Pericardium fibroblast (primary cell): ENCODE measurements at places on chromosomes 7 and 10. TPM values are rescaled to one million over a fixed set of nuclear protein-coding genes. Genes with fewer than 3 reads are reported as not detected.

The GPR158 gene
- 0.09 and 2.6 TPM in 2 replicates for total RNA-seq

The GSDME gene
- total RNA-seq, result 6.6 and 47.0 TPM in 2 replicates

The CCDC7 gene
- total RNA-seq, result 2.7 and 3.3 TPM in 2 replicates

The GIMAP7 gene
- total RNA-seq, result not detected in 2 replicates

The CXCL12 gene
- 43.1 and 53.3 TPM in 2 replicates for total RNA-seq

The CABCOCO1 gene
- total RNA-seq, result 0.23 and 2.0 TPM in 2 replicates

The GFRA1 gene
- 1.6 and 2.0 TPM in 2 replicates for total RNA-seq

The IDI2 gene
- total RNA-seq, result not detected in 2 replicates
